ENCODE measurements at places on chromosomes 13 and 19.

- DNase-seq = no peak
These were observed 41.6 kb downstream of the NDFIP2 start for GRCh38 chr13:79522583-79522982.

DNA sequence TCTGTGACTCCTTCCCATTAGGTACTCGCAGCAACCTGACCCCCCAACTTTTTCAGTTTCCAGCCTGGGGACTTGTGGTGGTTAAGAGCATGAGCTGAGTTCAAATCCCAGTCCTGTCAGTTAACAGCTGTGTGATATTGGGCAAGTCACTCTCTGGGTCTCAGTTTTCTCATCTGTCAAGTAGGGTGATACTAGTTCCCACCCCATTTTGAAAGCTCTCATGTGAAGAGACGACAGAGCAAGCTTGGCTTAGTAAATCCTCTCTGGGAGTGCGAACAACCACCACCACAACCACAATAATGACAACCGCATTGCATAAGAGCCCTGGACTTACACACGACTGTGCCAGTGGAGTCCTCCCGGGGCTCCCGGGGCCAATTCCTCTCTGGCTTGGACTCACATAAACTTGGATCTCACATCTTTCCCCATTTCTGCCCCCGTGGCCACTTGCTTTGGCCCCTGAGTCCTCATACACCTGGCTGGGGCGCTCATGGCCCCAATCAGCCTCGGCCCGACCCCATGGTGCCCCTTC, 454 bp downstream of the BLVRB start:
- DNase-seq = no peak

DNA sequence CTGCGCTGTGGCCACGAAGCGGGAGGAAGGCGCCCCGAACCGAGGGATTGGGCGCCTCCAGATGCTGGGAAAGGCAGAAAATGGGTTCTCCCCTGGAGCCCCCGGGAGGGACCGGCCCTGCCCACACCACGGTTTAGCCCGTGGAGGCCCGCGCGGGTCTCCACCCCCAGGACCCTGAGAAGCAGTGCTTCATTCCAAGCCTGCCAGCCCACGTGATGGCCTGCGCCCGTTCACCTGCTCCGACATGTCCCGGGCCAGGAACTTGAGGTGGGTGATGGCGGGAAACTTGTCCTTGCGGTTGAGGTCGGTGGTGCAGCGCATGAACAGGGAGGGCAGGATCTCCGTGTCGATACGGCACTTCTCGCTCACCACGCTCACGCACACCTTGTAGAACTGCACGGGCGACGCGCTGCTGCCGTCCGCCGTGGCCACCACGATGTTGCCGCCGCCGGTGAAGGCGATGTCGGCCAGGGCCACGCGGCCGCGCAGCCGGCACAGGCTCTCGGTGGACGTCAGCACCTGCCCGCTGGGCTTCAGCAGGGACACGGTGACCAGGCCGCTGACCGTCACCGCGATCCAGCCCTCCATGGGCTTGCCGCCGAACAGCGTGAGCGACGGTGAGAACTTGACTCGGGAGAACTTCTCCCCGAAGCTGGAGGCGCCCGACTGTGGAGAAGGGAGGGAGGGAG, 7.3 kb downstream of the MED16 start:
- no peak for DNase-seq

DNA sequence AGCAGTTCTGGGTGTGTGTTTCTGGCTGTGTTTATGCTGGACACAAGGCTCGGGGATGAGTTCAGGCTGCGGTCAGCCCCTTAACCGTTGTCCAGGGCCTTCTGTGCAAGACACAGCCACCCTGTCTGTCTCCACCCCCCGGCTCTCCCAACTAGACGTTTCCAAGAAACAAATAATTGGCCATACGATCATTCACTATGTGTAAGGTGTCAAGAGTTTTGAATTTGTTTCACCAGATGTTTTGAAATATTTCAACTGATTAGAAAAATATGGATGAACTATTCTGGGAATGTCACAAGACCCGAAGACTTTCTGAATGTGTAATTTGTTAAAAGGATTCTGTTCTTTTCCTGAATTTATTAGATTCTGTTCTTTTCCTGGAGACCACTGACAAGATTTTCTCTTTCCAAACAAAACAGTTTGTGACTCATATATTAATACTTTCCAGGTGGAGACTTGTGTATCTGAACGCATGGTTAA, 318.2 kb downstream of the MYO16 start:
- no peak for DNase-seq

DNA sequence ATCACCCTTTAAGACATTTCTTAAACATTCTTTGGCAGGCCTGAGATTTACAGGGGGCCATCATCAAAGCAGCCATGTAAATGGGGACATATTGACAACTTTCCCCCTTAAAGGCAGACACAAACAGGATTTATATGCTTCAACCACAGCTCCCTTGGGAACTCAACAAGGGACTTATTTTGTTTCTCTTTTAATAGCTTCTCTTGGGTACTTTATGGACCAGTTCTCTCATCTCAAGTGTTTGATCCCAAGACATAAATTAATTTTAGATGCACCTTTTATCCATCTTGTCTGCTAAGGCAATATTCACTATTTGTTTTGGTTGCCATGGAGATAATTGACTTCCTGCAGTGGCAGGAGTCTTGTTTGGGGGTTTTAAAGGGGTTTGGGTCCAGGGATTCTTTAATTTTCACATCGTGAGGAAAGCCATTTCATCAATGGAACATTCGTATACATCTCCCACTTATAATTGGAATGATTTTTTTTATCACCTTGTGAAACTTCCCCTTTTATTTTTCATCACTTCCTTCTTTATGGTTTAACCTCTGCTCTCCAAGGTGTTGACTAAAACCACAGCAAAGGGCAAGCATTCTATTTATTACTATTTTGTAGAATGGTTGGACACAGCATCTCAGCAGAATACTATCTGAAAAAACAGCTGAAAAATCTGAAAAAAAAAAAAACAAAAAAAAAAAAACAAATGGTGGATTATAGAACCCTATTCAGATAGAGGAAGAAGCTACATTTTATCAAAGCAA, 726.0 kb downstream of the DIAPH3 start:
- DNase-seq = no peak

DNA sequence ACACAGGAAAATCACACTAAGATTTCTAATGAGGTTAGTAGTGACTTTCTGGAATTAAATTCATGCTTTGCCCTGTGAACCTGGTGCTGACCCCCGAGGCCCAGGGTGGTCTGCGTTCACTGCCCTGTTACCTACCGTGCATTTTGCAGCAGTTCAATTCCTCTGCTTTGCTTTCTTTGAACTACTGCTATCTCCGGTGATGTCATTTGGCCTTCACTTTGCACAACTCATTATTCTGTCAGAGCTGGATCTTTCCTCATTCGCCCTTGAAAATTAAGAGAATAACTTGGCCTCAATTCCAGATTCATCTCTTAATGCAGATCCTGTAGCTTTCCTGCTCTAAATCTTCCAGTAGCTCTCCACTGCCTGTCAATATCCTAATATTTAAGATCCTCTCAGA, 8.8 kb upstream of the LRRC63 start:
- no peak for DNase-seq

- no peak for DNase-seq
These were observed 707.5 kb downstream of the SLITRK6 start for GRCh38 chr13:85091631-85092234.
